ENCODE measurements at places on chromosomes 6 and 20.
A peak's percentile ranks its signal among the peaks of the same experiment; 100 is the strongest.

DNA sequence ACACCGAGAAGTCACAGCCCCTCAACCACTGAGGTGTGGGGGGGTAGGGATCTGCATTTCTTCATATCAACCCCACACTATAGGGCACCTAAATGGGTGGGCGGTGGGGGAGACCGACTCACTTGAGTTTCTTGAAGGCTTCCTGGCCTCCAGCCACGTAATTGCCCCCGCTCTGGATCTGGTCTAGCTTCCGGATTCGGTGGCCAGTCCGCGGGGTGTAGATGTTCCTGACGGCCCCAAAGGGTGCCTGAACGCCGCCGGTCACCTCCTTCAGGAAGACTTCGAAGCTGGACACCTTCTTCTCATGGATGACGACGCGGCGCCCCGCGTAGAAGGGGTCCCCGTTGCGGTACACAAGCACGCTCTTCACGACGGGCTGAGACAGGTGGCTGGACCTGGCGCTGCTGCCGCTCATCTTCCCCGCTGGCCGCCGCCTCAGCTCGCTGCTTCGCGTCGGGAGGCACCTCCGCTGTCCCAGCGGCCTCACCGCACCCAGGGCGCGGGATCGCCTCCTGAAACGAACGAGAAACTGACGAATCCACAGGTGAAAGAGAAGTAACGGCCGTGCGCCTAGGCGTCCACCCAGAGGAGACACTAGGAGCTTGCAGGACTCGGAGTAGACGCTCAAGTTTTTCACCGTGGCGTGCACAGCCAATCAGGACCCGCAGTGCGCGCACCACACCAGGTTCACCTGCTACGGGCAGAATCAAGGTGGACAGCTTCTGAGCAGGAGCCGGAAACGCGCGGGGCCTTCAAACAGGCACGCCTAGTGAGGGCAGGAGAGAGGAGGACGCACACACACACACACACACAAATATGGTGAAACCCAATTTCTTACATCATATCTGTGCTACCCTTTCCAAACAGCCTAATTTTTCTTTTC lies at the start of gene DCDC2:
Gene DCDC2 (minus strand): TSS at position 724 of the 883 bp plus-strand sequence. CDS start 309 bp downstream, at position 415.
- peak; percentile 44 for DNase-seq

DNA sequence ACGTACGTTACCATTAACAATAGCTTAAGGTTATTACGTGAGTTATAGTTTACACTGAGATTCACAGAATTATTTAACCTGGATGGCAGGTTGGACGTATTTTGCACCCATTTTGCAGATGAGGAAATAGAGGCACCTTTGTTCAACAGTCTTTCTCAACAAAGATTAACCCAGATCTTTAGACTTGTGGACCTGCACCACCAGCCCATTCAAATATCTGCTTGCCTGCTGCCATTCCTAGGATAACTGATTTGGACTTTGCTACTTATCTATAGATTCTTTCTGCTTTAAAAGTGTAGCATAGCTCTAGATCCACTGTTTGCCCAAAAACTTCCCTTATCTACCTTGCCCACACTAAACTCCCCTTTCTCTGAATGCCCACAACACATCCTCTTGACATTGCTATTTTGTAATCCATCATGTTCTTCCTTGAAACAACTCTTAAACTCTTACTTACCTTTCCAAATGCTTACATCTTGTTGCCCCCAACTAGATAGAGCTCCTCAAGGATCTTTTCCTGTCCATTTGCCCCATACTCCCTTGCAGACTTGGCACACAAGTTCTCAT lies 56.4 kb upstream of the TNFAIP3 start:
- no peak for DNase-seq

GRCh38 chr20:34626992-34627391 lies 49.9 kb downstream of the PIGU start:
- no peak for DNase-seq

- DNase-seq, result no peak
Observed at GRCh38 chr6:5730585-5731263, 276.0 kb downstream of the NRN1 start.

DNA sequence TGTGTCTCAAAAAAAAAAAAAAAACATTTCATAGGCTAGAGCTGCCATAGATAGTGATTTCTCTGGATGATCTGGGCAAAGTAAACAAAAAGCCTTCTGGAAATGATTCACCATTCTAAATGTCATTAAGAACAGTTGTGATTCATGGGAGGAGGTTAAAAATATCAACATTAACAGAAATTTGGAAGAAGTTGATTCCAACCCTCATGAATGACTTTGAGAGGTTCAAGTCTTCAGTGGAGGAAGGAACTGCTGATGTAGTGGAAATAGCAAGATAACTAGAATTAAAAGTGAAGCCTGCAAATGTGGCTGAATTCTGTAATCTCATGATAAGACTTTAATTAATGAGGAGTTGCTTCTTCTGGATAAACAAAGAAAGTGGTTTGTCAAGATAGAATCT lies 26.8 kb upstream of the MMP24 start:
- no peak for DNase-seq

DNA sequence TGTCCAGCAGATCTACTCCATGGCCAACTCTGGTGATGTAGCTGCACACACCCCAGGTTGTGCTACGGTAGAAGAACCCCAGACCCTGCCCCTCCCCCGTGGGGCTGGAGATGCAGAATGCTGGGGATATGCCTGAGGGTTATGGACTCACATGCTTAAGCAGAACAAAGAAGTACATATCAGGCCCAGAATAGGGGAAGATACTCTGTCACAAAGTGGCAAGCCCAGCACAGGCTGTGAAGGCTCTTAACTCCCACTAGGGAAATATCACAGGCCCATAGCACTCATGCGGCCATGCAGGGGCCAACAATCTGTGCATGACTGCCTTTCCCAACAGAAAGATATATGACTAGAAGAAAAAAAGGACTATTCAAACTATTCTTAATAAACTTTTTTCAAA lies 234.9 kb downstream of the KCNQ5 start:
- no peak for DNase-seq

- no peak for DNase-seq
Observed at GRCh38 chr6:35678021-35678654, 10.6 kb downstream of the FKBP5 start.

DNA sequence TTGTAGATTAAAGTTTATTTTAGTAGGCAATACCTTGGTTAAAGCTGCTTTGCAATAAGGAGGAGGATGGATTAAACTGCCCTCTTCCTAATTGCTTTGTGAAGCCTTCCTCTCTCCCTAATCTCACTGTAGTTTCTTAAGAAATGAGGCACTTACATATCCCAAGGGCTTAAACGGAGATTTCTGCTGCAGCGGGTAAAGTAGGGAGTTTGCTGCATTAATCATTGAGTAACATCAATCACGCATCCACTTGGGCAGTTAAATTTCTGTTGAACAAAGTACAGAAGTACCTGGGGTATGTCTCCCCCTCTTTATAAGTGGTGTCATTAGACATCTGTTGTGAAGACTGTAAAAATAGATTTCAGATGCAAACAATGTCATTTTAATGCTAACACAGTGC lies 29.5 kb upstream of the ARID1B start:
- no peak for DNase-seq

- no peak for DNase-seq
Observed at GRCh38 chr6:137117581-137117980, 55.9 kb downstream of the IL22RA2 start.

DNA sequence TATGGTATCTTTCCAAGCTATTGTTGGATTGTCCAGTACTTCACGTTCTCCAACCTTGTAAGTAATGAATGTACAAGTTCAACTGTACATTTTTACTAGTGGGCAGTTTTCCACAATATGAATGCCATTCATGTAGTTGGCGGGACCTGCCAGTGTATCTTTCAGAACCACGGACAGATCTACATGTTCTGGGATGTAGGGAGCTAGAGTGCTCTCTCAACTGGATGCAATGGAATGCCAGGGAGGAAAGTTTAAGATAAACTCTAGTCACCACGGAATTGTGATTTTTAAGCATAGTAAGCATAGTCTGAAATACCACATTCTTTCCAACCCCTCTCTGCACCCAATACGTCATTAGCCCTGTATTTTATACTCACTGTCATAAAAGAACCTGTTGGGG lies 21.5 kb upstream of the HLA-C start:
- no peak for DNase-seq

DNA sequence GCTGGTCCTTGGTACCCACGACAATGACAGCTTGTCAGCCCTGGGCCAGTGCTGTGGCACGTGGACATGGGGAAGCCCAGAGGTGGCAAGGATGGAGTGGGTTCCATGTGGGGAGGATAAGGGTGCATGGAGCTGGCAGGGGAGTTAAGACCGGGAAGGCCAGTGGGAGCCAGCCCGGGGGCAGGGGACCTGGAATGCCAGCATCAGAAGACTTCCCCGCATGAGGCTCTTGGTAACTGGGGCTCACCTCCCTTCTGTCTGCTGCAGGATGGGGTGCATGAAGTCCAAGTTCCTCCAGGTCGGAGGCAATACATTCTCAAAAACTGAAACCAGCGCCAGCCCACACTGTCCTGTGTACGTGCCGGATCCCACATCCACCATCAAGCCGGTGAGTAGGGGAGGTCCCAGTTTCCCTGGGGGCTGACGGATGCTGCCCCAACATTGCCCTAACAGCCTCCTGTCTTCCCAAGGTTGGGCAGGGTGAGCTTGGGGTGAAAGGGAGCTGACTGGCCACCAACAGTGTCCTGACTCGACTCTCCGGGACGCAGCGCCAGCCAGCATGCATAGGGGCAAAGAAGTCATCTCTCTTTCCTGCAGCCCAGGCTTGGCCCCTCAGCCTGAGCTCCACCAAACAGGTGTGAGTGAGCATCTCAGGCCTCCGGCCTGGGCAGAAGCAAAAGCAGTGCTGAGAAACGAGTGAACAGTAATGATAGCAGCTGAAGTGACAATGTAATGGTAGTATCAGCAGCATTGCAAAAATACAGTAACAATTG lies 19.5 kb downstream of the HCK start:
- no peak for DNase-seq

DNA sequence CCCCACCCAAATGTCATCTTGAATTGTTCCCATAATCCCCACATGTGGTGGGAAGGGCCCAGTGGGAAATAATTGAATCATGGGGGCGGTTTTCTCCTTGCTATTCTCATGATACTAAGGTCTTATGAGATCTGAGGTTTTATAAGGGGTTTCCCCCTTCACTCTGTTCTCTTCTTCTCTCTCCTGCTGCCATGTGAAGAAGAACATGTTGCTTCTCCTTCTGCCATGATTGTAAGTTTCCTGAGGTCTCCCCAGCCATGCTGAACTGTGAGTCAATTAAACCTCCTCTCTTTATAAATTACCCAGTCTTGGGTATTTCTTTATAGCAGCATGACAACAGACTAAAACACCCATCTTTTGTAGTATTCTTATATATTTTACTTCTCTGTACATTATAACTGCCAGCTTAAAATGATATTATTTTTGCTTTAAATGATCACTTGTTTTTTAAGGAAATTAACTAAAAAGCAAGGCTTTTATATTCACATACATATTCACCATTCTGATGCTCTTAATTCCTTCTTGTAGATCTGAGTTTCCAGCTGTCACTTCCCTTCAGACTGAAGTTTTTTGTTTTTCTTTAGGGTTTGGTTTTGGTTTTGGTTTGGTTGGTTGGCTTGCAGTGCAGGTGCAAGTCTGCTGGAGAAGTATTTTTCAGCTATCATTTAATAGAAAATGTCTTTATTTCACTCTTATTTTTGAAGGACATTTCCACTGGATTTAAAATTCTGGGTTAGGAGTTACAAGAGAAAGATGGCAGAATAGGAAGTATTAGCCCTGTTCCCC lies 4.6 kb upstream of the ZSCAN31 start:
- DNase-seq, result no peak

GRCh38 chr6:126127659-126128058 lies 141.3 kb downstream of the TRMT11 start:
- DNase-seq, result no peak

DNA sequence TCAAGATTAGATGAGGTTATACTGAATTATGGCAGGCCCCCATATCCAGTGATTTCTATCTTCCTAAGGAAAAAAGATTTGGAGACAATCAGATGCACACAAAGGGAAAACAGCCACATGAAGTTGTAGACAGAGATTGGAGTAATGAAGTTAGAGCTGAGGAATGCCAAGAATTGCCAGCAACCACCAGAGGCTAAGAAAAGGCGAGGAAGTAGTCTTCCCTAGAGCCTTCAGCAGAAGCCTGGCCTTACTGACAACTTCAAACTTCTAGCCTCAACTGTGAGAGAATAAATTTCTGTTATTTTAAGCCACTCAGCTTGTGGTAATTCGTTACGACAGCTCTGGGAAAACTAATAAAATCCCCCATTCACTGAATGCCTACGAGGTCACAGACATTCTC lies 473.9 kb downstream of the COL12A1 start:
- DNase-seq, result no peak

- DNase-seq, result no peak
Observed at GRCh38 chr20:57142667-57143066, 123.8 kb downstream of the BMP7 start.

GRCh38 chr20:19976595-19977372 lies 40.4 kb upstream of the NAA20 start:
- DNase-seq, result no peak

DNA sequence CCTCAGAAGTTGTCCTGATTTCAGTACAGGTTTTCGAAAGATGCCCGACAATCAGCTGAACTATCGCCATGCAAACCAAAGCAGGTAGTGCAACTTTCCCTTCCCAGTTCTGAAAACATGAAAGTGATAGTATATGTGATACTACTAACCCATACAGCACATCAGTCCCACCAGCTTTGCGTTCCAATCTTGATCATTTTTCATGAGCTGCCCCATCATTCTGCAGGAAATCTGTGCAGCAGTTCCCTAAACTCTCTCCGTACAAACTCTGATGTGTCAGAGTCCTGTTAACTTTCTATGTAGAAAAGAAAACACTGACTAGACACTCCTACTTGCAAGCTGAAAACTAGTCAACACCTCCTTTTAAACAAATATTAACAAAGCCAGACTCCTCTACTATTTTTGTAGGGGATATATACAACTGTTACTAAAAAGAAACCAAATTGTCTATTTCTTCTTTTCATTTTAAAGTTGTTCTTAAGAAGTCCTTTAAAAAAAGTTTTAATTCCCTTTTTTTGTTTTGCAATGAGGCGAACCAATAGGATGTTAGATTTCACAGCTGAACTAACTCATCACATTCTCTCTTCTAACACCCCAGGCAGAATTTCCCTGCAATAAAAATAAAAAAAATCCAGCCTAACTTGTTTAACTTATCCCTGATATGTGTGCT lies 99.6 kb upstream of the DST start:
- no peak for DNase-seq

DNA sequence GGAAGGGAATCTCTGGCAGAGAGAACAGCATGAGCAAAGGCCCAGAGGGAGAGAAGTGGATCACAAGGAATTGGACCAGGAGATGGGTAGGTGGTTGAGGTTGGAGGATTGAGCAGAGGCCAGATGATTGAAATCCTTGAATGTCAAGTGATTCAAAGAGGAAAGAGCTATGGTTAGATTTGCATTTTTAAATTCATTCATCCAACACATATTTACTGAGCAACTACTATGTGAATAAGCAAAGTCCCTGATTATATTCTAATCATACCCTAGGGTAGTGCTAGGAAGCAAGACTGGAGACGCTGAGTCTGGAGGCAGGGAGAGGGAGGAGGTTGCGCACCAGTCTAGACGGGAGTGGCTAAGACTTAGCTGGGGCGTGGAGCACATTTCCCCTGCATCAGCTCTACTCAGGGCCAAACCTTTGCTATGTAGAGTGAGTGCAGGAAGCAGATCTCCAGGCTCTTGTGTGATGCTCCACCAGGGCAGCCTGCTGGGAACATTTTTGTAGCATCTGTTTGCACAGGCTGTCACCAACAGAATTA lies 40.2 kb downstream of the EYA2 start:
- DNase-seq, result no peak

GRCh38 chr20:9031991-9032390 lies 36.9 kb upstream of the PLCB4 start:
- no peak for DNase-seq
